ENCODE measurements at places on chromosomes 5 and 9.

GRCh38 chr9:138099803-138100598 lies 222.4 kb downstream of the CACNA1B start:
- DNase-seq = no peak

- no peak for DNase-seq
Observed at GRCh38 chr9:133914442-133915342, 77.4 kb downstream of the VAV2 start.

DNA sequence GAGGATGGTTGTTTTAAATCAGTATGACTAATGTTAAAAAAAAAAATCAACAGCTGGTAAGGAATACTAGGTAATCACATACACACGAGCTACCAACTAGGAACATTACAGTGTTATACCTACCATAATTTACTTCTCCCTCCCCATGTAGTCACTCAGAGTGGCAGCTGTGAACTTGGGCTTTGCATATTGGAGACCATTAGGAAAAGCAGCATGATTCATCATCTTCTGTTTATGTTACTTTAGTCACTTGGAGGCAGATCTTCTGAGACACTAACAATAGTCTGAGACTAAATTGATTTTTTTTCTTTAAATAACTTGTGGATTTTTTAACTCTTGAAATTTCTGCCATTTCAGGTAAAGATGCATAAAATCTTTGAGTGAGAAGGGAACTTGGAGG lies 141.5 kb upstream of the NR4A3 start:
- DNase-seq = no peak

GRCh38 chr9:18487611-18488010 lies 13.7 kb downstream of the ADAMTSL1 start:
- no peak for DNase-seq

- no peak for DNase-seq
Observed at GRCh38 chr5:139699351-139699750, 51.2 kb downstream of the CXXC5 start.

GRCh38 chr5:124200381-124200780 lies 546.1 kb downstream of the ZNF608 start:
- no peak for DNase-seq

- DNase-seq = peak; percentile 7
Observed at GRCh38 chr9:125663127-125663526, 43.9 kb downstream of the MAPKAP1 start.

DNA sequence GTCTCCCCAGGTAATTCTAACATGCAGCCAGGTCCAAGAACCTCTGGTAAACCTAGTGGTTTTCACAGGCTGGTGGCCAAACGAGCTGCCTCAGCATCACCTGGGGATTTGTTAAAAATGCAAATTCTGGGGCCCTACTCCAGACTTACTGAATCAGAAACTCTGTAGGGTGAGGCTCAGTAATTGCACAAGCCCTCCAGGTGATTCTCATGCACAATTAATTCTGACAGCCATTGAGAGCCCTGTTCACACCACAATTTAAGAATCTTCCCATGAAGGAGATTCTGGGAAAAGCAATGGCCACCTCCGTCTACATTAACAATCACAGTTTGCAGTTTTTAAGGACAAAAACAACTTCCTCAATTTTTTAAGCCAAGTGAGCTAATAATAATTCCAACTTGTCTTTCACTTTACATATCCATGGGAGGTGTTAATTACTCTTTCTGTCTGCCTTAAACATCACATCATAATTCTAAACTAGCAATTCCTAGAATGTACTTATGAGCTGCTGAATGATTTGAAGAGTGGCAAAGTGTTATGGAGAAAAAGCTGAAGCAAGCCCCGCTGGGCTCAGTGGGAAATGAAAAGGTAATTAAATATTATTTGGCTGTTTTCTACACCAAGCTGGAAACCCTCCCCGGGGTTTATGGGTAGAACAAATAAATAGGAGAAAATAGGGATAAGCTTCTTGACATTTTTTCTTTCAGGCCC lies 70.0 kb downstream of the GLDC start:
- DNase-seq = no peak

- peak; percentile 25 for DNase-seq
Observed at GRCh38 chr5:10423022-10423421, 18.7 kb upstream of the ROPN1L start.

- DNase-seq = no peak
Observed at GRCh38 chr9:87187656-87188055, 240.3 kb upstream of the GAS1 start.

DNA sequence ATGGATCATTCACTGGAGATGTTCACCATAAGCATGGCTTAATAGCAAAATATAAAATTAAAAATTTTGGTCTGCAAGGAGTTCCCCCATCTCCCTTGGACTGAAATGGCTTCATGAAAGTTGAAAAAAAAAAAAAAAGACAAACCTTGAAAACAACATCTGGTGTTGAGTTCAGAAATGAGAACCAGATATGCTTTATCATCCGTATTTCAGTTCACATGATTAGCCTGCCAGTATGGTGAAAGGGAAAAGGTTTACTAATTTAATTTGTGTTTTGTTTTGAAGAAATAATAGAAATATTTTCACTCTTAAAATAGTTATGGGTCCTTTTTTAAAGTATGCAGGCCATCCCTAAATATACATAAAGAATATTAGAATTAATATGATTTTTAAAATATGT lies 67.8 kb downstream of the TMEM167A start:
- DNase-seq = peak; percentile 25

- no peak for DNase-seq
Observed at GRCh38 chr5:134088994-134089560, 25.4 kb upstream of the TCF7 start.

- DNase-seq = peak; percentile 39
Observed at GRCh38 chr9:121353241-121354061, 16.6 kb downstream of the STOM start.

- DNase-seq = no peak
Observed at GRCh38 chr5:124040799-124041198, 528.8 kb downstream of the CSNK1G3 start.

- peak; percentile 87 for DNase-seq
Observed at GRCh38 chr9:36407122-36407723, 7.2 kb upstream of the RNF38 start.

GRCh38 chr5:75325242-75325641 lies 11.8 kb upstream of the HMGCR start:
- DNase-seq = no peak

DNA sequence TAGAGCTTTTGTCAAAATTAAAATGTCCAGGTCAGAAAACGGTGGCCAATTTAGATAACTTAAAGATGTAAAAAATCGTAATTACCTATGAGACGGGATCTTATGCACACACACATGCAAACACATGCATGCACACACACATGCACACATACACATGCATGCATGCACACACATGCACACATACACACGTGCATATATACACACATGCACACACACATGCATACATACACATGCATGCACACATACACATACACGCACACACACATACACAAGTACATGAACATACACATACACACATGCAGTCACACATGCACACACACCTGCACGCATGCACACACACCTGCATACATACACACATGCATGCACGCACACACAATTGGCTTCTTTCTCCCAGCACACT lies 362.0 kb downstream of the IRX1 start:
- no peak for DNase-seq

GRCh38 chr5:73625372-73625943 lies 538 bp upstream of the ARHGEF28 start:
- peak; percentile 55 for DNase-seq

- no peak for DNase-seq
Observed at GRCh38 chr5:75322066-75322465, 15.0 kb upstream of the HMGCR start.

- peak; percentile 37 for DNase-seq
Observed at GRCh38 chr5:75656311-75657003, 45.2 kb downstream of the ANKDD1B start.

DNA sequence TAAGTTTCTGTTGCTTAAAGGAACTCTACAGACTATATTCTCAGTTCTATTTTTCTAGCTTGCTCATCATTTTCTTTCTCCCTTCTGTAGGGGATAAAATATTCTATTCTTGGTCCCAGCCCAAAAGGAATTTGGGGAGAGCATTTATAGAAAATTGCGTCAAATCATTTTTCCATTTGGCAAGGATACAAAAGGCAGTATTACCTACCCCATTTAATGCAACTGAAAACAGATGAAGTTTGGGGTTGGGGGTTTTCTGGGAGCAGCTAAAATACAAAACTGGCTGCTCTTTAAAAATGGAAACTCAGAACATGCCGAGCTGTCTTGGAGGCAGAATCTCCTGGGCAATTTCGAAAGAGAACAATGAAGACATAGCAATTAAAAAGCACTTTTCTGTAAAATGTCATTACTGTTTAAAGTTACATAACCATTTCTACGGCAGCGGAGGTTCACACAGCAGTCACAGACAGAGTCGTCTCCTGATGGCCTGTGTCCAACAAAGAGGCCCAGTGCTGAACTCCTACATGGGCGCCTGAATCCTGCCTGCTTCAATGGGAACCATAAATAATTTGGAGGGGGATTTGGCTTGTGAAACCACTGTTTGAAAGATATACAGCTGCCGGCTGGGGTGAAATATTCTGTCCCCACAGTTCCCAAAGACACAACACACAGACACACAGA lies 152.4 kb downstream of the BRINP1 start:
- DNase-seq = no peak

DNA sequence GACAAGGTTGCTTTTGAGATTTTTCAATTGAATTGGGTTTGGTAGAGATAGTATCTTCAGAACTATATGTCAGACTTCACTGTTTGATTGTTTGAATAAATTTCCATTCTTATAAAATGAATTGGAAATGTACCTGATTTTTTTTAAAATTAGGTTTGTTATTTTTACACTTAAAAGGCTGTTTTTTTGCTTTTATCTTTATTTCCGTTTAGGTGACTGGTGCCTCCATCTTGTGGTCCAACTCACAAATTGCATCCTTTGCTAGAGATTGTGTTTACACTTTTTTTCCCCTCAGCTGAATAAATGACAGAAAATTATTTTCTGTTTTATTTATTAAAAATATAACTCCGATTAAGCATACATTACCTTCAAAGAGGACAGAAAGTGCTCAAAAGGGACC lies 15.6 kb downstream of the NDUFAF2 start:
- peak; percentile 63 for DNase-seq

- DNase-seq = no peak
Observed at GRCh38 chr9:128703616-128704355, 1.5 kb downstream of the PKN3 start.

DNA sequence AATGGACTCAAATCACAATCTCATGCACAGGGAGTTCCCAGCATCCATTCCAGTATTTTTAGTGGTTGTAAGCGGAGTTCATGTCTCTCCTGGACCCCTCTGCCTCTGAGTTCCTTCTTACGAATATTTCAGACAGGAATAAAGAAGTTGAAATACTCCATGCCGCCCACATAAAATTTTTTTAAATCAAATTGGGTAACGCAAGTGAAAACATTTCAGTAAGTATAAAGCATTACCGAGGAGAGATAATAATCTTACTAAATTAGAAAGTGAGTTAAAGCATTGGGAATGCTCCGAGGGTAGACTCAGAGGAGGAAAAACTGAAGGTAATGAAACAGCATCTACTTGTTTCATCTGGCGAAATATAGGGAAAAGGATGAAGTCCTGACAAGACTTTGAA lies 317.6 kb downstream of the ARRDC3 start:
- no peak for DNase-seq

GRCh38 chr5:57845025-57845424 lies 362.4 kb upstream of the ACTBL2 start:
- no peak for DNase-seq

- no peak for DNase-seq
Observed at GRCh38 chr9:107681988-107682387, 192.4 kb upstream of the KLF4 start.

GRCh38 chr9:96566498-96567202 lies 53.0 kb downstream of the CDC14B start:
- DNase-seq = peak; percentile 88

DNA sequence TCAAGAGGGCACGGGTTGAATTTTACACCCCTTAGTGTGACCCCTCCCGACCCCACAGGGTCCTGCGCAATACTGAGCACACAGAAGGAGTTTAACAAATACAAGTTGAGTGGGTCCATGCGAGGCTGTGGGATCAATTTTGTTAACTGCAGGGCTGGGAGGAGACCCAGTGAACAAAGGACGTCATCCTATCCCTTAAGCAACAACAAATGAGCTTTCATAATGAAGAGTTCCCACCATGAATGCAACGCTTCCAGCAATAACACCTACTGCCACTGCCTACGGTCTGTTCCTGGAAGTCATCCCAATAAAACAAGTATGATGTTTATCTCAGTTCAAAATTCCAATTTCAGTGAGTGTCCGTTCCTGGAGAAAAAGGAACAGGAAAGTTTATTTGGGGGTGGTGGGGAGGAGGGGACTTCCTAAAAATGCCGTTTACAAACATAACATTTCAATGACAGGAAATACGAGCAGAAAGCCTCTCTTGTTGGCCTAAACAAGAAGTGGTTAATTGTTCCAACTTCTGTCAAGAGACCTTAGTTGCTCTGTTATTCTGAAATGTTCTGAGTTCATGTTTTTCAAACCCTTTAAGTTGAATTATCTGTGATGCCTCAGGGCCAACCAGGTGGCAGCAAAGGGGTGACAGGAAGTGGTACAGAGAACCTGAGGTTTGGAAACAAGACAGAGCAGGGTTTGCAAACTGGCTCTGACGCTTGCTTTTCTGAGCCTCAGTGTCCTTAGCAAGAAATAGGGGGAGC lies 65.8 kb upstream of the PLPP6 start:
- peak; percentile 9 for DNase-seq

- no peak for DNase-seq
Observed at GRCh38 chr5:43137326-43137725, 16.6 kb downstream of the ZNF131 start.

DNA sequence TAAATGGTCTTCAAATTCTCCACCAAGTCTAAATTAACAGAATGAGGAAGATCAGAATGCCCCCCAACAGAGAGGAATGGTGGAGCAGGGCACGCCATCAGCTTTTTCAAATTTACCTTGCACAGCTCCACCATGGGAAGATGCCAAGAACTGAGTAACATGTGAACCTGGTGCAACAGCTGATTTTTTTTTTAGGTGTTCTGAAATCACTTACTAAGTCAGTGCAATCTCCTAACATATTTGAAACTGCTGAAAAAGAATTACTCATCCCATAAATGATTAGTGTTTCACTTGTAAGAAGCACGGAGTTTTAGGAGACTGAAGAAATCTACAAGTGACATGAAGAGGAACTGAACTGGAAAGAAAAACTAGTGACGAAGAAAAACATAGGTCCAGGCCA lies 5.1 kb downstream of the TMEM245 start:
- DNase-seq = no peak

GRCh38 chr5:36644727-36645126 lies 38.3 kb downstream of the SLC1A3 start:
- DNase-seq = no peak

- DNase-seq = peak; percentile 69
Observed at GRCh38 chr9:20804489-20805250, 120.6 kb downstream of the FOCAD start.

GRCh38 chr5:122458278-122458872 lies 146.3 kb downstream of the SNCAIP start:
- peak; percentile 12 for DNase-seq

DNA sequence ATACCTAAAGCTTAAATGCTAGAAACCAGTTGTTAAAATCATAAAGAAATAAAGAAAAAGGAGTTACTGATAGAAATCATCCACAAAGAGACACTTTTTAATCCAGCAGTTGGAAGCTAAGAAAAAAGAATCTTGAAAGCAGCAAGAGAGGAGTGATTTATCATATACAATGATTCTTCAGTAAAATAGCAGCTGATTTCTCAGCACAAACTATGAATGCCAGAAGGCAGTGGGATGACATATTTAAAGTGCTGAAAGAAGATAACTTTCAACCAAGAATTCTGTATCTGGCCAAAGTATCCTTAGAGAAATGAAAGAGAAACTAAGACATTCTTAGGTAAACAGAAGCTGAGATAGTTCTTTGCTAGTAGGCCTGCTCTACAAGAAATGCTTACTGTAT lies 366.0 kb downstream of the HTR1A start:
- DNase-seq = no peak

- DNase-seq = peak; percentile 50
Observed at GRCh38 chr5:54249210-54250028, 61.0 kb downstream of the ARL15 start.
